ENCODE measurements at places on chromosomes 1 and 21.

DNA sequence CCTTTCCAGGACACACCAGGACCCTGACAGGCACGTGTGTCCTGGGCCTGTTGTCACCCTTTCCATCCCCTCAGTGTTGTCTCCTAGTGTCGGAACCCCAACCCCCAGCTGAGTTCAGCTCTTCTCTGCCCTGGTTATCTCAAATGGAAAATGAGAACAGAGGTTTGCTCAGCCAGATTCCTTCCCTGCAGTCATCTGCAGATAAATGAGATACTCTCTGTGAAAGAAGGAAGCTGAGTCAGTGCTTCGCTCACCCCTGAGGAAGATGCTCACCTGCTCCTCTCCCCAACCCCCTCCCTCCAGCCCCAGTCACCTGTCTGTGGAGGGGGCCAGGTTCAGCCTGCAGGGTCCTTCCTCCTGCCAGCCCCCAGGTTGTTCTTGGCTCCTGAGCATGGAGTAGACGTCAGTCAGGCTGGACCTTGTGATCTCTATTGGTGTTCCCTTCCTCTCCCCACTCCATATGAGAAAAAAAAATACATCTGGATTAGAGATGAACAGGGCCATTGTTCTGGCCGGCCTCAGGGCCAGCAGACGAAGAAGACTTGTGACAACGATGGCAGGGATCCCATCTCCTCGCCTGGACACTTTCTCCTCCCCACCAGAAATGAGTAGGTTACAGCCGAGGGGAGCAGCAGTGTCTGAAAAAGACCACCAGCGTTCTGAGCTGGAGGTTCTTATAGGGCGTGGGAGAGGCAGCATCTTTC lies 20.9 kb downstream of the PHGDH start:
- no peak for DNase-seq

- no peak for DNase-seq
Observed at GRCh38 chr1:177862916-177863315, 106.9 kb downstream of the SEC16B start.

GRCh38 chr21:43018519-43018918 lies 44.2 kb downstream of the PKNOX1 start:
- DNase-seq: no peak

- DNase-seq: peak; percentile 40
Observed at GRCh38 chr1:54800899-54801759, at the start of gene TTC22. Gene TTC22 (minus strand): TSS chr1:54801323. CDS start chr1:54801163, 160 bp downstream.

- DNase-seq: no peak
Observed at GRCh38 chr1:117821774-117822482, 107.5 kb downstream of the GDAP2 start.

- no peak for DNase-seq
Observed at GRCh38 chr1:2001773-2002411, 1.7 kb downstream of the CFAP74 start.

GRCh38 chr21:45788198-45788597 lies 144.7 kb downstream of the PCBP3 start:
- DNase-seq: no peak

- no peak for DNase-seq
Observed at GRCh38 chr1:217354895-217355294, 276.0 kb downstream of the GPATCH2 start.

GRCh38 chr1:46114925-46115603 lies 17.4 kb downstream of the PIK3R3 start:
- no peak for DNase-seq

DNA sequence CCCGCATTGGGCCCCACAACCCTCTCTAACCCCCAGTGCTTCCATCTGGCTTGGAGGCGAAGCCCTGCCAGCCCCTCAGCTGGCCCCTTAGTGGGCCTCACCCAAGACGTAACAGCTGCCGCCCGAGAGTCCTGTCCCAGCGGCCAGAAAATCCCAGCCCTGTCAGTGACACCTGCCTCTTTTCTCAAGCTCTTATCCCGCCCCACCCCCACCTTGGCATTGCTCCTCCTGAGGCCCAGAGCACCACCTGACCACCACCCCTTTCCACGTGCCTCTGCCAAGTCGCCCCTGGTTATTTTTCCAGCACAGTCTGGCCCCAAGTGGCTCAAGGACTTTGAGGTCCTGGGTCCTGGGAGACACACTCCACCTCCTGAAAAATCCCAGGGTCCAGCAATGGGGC lies 5.9 kb upstream of the CTRC start:
- no peak for DNase-seq

DNA sequence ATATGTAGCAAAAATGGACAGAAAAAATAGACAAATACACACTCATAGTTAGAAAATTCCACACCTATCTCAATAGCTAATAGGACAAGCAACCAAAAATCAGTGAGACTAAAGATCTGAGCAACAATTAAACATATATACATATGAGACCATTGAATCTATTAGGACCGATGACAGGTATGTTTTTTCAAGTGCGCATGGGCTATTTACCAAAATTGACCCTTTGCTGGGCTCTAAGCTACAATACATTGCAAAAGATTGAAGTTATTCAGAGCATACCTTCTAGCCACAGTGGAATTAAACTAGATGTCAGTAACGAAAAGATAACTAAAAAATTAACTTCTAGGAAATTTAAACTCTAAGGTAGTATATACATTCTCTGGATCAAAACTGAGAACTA lies 13.7 kb downstream of the CD55 start:
- no peak for DNase-seq

DNA sequence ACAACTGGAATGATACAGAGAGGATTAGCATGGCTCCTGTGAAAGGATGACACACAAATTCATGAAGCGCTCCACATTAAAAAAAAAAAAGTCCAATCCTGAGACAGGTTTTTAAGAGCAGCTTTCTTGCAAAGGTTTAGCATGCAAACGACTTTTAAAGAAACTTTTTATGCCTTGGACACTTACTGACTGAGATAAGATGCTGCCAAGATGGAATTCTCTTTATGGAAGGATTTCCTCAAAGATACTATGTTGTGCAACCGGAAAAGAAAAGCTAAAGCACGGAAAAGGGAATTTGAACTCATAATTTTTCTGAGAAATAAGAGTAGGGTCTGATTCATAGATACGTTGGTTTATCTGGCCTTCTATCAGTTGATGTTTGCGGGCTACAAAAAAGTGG lies 27.3 kb downstream of the PIGP start:
- no peak for DNase-seq

DNA sequence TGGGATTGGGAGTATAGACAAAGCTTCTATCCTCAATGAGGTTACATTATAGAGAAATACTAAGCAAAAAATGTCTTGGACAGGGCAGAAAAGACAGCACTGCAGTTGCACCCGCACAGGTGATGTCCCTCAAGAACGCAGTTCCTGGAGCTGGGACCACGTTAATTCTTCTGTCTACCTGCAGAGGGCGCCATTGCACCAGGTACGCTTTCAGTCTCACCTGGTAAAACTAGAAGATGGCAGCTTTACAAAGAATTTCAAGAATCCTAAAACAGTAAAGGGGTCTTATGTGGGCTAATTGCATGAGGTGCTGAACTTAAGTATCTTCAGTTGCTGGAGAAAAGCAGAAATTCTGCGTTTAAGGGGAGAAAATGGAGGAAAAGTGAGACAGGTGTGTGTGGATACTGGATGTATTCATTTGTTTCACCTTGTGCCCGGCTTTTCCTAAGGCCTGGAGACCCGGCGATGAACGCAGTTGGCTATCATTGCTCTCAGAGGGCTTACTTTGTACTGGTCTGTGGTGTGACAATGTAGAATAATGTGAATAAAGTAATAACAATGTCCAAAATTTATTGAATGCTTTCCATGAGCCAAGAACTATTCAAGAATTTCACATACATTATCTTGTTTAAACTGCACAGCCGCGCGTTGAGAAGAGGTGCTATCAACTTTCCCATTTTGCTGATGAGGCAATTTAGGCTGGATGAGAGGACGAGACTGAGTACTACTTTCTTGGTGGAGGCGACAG lies 276.3 kb upstream of the GREM2 start:
- DNase-seq: no peak

GRCh38 chr1:42258218-42258617 lies 76.8 kb downstream of the FOXJ3 start:
- DNase-seq: no peak

DNA sequence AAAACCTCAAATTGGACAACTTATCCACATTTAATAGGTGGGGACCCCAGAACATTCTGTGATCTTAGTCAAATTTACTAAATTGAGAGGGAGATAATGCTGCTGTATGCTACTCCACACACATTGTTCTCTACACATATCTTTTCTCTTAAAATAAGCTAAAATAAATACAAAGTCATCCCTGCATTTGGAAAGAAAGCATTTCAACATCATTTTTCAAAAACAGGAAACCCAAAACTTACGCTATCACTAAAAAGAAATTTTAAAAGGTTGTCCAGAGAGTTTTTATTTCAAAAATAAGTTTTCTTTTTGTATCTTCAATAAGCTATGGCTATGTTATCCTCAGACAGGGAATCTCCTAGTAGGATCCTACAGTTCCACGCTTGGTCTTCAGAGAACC lies 19.5 kb upstream of the OR6N2 start:
- DNase-seq: no peak

GRCh38 chr1:58443986-58444868 lies 102.3 kb downstream of the OMA1 start:
- DNase-seq: no peak

DNA sequence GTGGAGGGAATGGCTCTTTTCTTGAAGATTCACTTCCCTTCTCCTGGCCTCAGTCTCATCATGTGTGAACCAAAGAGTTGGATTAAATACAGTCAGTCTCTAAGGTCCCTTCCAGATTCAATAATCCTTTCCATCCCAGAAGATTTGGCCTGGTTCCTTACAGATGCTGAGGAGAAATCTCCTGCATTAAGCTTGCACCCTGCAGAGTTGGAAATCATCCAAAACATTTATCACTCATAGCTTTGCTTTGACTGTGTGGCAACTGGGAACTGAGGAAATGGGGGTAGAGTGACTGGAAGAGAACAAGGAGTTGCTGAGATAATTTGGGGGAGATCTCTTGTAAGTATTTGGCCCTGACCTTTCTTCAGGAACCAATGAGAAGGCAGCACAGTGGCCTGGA lies 220.5 kb upstream of the SGIP1 start:
- DNase-seq: no peak

- no peak for DNase-seq
Observed at GRCh38 chr1:186139701-186140100, 235.4 kb downstream of the TPR start.

DNA sequence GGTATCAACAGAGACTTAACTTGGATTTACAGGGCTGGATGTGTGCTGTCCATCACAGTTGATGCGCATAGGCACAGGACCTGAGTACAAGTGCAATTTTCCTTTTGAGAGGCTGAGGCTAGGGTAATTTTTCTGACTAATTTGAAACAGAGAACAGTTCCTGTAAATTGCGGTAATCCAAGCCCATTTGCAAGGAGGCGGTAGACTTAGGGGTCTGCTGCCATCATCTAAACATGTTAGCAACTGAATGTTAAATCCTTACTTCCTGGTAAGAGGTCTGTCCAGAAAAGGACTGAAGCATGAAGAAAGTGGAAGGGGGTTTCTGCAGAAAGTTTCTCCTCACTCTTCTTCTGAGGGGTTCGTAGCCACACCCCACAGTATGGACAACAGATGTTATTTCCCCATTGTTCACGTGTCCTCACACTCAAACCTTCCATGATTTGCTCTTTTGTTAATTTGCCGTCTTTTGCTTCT lies 23.7 kb upstream of the C1orf198 start:
- no peak for DNase-seq

DNA sequence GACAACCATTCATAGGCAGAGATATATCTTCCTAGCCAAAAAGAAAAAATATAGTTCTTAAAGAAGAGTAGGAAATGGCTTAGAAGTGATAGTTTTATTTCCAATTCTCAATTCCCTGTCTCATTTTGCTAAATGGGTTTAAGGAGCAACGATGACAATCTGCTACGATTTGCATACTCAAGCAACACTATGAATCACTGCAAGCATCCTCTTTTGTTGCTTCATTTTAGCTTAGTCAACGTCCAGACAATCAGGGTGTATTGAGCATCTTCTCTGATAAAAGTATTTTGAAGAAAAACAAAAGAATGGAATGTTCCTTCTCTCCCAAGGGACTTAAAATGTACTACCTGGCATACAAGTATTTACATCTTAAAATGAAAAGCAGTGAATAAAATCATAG lies 80.6 kb downstream of the RGS7 start:
- DNase-seq: no peak

DNA sequence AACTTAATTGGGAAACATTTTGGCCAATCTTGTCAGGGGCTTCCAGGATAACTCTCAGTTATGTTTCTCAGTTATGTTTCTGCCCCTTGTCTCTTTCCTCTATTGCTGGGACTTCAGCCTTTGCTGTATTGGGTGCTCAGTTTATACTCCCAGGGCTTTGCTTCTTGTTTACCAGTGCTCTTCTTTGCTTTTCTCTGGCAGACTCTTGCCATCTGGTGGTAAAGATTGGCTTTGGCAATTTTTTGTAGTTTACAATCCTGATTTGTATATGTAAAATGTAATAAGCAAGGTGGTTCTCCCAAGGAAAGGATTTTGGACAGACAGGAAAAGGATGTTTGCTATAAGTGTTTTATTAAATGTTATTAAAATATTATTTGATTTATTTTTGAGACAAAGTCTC lies 37.9 kb downstream of the FABP3 start:
- DNase-seq: no peak

- no peak for DNase-seq
Observed at GRCh38 chr1:182367926-182368325, 23.7 kb downstream of the GLUL start.

GRCh38 chr1:115241309-115241708 lies 96.7 kb downstream of the NGF start:
- no peak for DNase-seq

DNA sequence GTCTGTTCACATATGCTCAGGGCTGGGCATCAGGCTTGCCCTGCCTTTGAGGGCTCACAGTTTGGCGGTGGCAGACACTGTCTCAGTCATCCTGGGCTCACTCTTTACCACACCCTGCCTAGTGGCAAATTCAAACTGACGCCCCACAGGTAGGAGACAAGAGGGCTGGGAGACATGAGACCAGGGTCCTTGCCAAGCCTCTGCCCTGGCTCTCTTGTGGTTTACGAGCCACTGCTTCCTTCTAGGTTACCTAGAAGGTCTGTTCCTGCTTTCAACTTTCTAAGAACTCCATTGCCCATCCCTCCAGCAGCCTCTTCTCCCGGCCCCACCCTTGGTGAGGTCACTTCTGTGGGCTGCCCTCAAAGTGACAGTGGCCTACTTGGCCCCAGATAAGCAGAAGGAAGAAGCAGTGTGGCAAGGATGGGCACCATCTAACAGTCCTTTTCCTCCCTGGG lies 10.5 kb downstream of the KIF21B start:
- no peak for DNase-seq

GRCh38 chr1:223039990-223040389 lies 103.1 kb downstream of the TLR5 start:
- DNase-seq: no peak

DNA sequence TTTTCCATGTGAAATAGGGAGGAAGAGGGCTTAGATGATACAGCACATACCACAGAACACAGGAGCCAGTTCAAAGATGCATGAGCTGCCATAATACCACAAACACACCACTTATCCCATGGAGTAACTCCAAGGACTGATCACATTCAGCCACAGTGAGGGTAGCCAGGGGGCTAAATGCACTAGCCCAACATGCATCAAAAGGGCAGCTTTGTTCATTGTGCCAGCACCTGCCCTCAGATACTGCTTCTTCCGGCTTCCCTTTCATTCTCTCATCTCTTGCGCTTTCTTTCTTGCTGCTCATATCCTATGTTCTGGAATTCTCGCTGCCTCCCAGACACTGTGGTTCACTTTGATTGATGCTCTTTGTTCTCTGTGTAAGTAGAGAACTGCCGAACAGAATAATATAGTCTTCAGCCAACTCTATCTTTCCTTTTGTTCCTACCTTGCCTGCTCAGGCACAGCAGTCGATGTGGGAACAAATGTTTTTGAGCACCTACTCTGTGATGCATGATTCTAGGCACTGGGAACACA lies 50.0 kb upstream of the SYT6 start:
- no peak for DNase-seq
